ENCODE measurements at places on chromosomes 11 and 22. TPM values are rescaled to one million over a fixed set of nuclear protein-coding genes. Genes with fewer than 3 reads are reported as not detected.

GRCh38 chr11:107457205-107457557 lies 444 bp downstream of the CWF19L2 start:
- DNase-seq: no peak

DNA sequence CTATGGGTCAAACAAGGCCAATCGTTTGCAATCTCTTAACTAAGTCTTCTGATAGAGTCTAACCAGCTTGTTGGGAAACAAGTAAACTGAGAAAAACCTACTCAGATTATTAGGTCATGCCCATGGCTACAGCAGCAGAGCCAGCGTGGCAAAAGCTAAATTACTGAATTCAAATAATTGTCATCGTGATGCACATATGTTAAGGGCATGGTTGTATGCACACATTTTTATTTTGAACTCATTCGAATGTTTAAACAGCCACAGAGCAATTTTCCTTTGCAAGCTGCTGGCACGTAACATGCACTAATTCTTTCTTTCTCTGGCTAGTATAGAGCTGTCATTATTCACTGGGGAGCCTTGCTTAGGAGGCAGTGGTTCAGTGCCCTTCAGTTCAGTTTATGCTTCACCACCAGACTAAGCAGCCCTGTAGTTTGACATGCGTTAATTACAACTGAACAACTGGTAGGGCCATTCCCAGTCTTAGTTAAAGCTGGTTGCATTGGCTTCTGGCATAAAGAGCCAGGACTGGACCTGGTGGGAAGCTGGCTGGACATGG lies 396.4 kb downstream of the METTL15 start:
- no peak for DNase-seq

DNA sequence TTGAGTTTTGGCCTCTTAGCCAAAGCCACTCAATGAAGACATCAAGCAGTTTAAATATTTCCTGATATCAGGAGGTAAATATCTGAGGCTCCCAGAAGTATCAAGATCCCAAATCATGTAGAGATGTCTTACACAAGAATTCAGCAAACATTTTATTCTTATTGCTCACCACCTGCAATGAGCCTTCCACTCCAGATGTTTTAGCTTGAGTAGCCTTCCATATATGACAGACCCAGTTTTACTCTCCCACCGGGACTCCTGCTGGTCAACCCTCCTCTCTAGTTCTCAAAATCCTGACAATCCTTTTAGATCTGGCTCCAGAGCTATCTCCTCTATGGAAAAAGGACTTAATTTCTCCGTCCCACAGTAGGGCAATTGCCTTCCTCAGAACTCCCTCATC lies 404.4 kb downstream of the KCNA4 start:
- DNase-seq: no peak

DNA sequence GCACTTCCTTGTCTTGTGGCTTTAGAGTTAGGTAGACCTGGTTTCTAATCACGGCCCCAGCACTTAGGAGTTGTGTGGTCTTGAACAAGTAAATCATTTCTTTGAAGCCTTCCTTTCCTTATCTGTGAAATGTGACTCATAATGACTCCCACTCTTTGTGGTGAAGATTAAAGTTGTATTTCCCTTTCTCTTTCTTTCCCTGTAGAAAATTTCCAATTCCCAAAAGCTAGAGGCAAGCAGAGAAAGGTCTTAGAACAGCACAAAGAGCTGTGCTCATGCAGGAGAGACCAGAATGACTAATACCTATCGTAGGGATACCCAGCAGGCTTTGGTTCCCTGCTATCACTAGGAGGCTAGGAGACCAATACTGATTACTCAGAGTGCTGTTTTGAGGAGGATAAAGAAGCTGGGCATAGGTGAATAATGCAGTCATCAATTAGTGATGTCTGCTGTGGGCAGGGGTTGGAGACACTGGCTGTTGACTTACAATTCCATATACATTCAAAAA lies 270.7 kb upstream of the SYN3 start:
- DNase-seq: no peak

GRCh38 chr22:45482169-45482568 lies 20.5 kb upstream of the FBLN1 start:
- no peak for DNase-seq

GRCh38 chr11:8354622-8355415 lies 91.1 kb upstream of the LMO1 start:
- no peak for DNase-seq

Gene CCDC87
- total RNA-seq: 0.27 TPM

Gene CDC42BPG
- total RNA-seq: 0.16 TPM

Gene C11orf86
- not detected for total RNA-seq

Gene UBE2L3
- 51.0 TPM for total RNA-seq

Gene TMEM191B
- total RNA-seq: 1.0 TPM

Measured in Right ventricle myocardium inferior (tissue), 1 donor.